Suprapubic skin (tissue), 4 donors: ENCODE measurements at places on chromosomes 6 and 20. TPM values are rescaled to one million over a fixed set of nuclear protein-coding genes. Genes with fewer than 3 reads are reported as not detected.

DNA sequence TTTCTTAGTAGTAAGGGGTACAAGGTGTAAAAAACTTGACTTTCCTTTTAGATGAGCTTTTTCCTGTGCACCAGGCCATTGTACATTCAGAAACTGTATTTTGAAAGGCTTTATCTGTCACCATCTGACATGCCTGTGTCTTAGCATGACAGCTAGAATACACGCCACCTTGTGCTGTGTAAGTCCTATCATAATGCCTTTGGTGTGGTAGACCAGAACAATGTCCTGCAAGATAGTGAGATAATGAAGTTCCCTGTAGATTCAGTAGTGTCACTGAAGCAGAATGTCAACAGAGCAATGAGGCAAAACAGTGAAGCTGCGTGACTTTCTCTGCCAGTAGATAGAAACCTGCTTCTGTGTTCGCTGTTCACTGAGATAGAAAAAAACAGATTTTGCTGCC, 105.8 kb downstream of the JAG1 start:
- H3K27me3 ChIP-seq: no peaks in the 10 kb centered on the region
- H3K4me3 ChIP-seq: no peak overlapping the region
- H3K36me3 ChIP-seq: no peaks in the 10 kb centered on the region

DNA sequence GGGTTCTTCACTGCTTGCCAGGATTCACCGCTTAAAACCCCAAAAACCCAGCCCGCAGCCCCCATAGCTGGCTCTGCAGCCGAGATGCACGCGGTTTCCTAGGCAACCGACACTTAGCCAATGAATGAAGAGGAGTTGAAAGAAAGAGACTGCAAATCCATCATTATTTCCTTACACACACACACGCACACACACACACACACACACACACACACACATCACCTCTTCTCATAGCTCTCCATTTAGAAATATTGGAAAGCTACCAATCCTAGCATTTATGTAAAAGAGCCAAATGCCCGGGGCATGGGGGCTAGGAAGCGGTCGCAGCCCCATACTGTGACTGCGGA, 3.4 kb upstream of the TUBB2B start:
- H3K4me1 ChIP-seq: peaks cover 57% of the 10 kb centered on the region
- no peaks in the 10 kb centered on the region for H3K36me3 ChIP-seq
- peak overlapping the region; percentile 53 for H3K4me3 ChIP-seq

The STMND1 gene
- total RNA-seq: not detected

The SNAP25 gene
- total RNA-seq: not detected

DNA sequence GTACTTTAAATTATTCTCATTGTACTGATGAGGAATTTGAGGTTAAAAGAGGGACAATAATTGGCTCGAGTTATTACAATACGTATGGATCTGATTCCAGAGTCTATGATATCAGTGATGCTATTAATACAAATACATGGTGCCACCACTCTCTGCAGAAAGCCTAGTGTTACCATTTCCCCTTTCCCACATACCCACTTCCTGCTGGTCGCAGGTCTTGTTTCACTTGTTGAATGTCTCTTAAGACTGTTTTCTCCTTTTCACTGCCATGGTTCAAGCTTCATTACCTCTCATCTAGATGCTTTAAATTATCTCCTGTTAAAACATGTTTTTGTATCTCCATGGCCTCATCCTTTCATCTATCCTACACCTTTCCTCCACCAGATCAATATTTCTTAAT, 62.0 kb downstream of the FHL5 start:
- H3K27me3 ChIP-seq: no peaks in the 10 kb centered on the region
- H3K4me3 ChIP-seq: no peak overlapping the region
- no peak overlapping the region for H3K27ac ChIP-seq
- no peaks in the 10 kb centered on the region for H3K4me1 ChIP-seq
- no peaks in the 10 kb centered on the region for H3K36me3 ChIP-seq

- H3K36me3 ChIP-seq: no peaks in the 10 kb centered on the region
- no peak overlapping the region for H3K4me3 ChIP-seq
- DNase-seq: no peak
- peaks cover 9% of the 10 kb centered on the region for H3K4me1 ChIP-seq
- H3K27me3 ChIP-seq: no peaks in the 10 kb centered on the region
- H3K27ac ChIP-seq: peak overlapping the region; percentile 62
These were observed 324.7 kb upstream of the JARID2 start for GRCh38 chr6:14921170-14921569.

The ZSCAN16 gene
- 4.5 TPM for total RNA-seq

GRCh38 chr6:112109262-112109661, 21.9 kb downstream of the FAM229B start:
- H3K36me3 ChIP-seq: peaks cover 32% of the 10 kb centered on the region
- H3K4me1 ChIP-seq: no peaks in the 10 kb centered on the region
- H3K27me3 ChIP-seq: no peaks in the 10 kb centered on the region
- H3K4me3 ChIP-seq: no peak overlapping the region
- DNase-seq: no peak

DNA sequence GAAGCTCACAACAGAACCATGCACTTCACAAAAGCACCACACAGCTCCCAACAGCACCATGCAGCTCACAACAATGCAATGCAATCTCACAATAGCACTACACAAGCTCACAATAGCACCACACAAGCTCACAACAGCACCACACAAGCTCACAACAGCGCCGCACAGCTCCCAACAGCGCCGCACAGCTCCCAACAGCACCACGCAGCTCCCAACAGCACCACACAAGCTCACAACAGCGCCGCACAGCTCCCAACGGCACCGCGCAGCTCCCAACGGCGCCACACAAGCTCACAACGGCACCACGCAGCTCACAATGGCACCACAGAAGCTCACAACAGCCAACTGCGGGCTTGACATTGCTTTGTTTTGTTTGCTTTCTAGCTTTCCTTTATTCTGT, 198.1 kb downstream of the DLL1 start:
- no peak overlapping the region for H3K4me3 ChIP-seq
- H3K36me3 ChIP-seq: no peaks in the 10 kb centered on the region
- H3K4me1 ChIP-seq: no peaks in the 10 kb centered on the region
- no peak for DNase-seq
- no peak overlapping the region for H3K27ac ChIP-seq

The PRKN gene
- 22.8 TPM for total RNA-seq

GRCh38 chr6:108009894-108010293, 51.9 kb upstream of the SEC63 start:
- H3K27me3 ChIP-seq: no peaks in the 10 kb centered on the region
- no peaks in the 10 kb centered on the region for H3K4me1 ChIP-seq
- H3K4me3 ChIP-seq: no peak overlapping the region
- DNase-seq: no peak

GRCh38 chr6:157193443-157193996, 129.8 kb downstream of the TMEM242 start:
- H3K27me3 ChIP-seq: no peaks in the 10 kb centered on the region
- no peak overlapping the region for H3K4me3 ChIP-seq
- peaks cover 54% of the 10 kb centered on the region for H3K36me3 ChIP-seq
- DNase-seq: no peak
- H3K4me1 ChIP-seq: peaks cover 24% of the 10 kb centered on the region
- no peak overlapping the region for H3K27ac ChIP-seq

DNA sequence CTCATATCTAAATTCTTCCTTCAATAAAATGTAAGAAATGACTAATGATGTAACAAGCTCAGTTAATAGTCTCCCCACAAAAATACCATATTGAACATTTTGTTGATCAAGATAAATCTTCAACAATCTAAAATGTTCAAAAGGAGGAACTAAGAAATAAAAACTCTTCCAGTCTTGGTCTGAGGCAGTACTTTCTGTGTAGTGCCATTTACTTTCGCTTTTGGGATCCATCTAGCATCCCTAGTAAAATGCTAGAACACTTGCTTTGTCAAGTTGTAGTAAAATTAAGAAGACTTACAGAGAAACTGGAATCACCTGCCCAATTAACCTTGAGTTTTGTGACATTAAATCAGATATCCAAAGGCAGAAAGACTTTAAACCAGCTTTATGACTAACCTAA, 246.4 kb downstream of the KHDRBS2 start:
- H3K27me3 ChIP-seq: no peaks in the 10 kb centered on the region
- H3K4me3 ChIP-seq: no peak overlapping the region
- H3K4me1 ChIP-seq: no peaks in the 10 kb centered on the region
- no peak overlapping the region for H3K27ac ChIP-seq
- H3K36me3 ChIP-seq: no peaks in the 10 kb centered on the region

- DNase-seq: no peak
- no peak overlapping the region for H3K4me3 ChIP-seq
- H3K27ac ChIP-seq: no peak overlapping the region
- H3K27me3 ChIP-seq: peaks cover 8% of the 10 kb centered on the region
- peaks cover 25% of the 10 kb centered on the region for H3K4me1 ChIP-seq
- H3K36me3 ChIP-seq: no peaks in the 10 kb centered on the region
These were observed 209.8 kb downstream of the BMP7 start for GRCh38 chr20:57056651-57057050.

DNA sequence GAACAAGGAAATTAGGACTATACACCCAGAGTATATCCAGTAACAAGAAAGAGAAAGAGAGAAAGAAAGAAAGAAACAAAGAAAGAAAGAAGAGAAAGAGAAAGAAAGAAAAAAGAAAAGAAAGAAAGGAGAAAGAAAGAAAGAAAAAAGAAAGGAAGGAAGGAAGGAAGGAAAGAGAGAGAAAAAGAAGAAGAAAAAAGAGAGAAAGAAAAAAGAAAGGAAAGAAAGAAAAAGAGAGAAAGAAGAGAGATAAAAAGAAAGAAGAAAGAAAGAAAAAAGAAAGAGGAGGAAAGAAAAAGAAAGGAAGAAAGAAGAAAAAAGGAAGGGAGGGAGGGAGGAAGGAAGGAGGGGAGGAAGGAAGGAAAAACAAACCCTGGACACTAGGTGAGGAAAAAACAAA, 981.8 kb downstream of the TBC1D32 start:
- H3K4me1 ChIP-seq: no peaks in the 10 kb centered on the region
- H3K27ac ChIP-seq: no peak overlapping the region
- no peaks in the 10 kb centered on the region for H3K36me3 ChIP-seq
- H3K4me3 ChIP-seq: no peak overlapping the region

DNA sequence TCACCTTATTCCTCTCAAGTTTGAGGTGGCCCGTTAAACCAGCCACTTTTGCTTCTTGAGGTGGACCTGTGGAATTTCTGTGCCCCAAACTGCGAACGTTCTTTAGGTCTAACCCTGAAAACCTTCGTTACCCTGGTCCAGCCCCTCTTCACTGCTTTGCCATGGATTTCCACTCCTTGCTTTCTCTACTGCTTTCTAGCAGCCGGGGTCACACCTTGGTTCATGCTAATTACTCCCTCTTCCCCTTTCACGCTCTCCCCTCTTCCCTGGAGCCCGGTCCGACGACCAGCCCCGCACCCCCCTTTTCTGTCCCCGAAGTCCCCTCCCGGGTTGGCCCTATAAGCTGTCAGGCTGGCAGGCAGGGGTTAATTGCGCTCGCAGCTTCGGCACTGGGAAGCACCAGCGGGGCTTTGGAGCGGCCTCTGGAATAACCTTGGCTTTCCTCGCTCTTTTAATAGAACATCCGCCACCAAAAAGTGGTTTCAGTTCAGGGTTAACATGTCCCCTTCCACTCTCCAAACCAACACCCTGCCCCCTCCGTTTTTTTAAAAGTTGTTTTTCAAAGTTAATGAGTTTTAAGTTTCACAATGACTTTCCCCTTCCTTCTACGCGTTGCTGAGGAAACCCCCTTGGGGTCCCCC, 1.4 kb upstream of the HIVEP1 start:
- peaks cover 40% of the 10 kb centered on the region for H3K4me1 ChIP-seq
- no peaks in the 10 kb centered on the region for H3K36me3 ChIP-seq
- H3K27ac ChIP-seq: peak overlapping the region; percentile 99
- H3K4me3 ChIP-seq: peak overlapping the region; percentile 76

- no peaks in the 10 kb centered on the region for H3K27me3 ChIP-seq
- H3K4me1 ChIP-seq: no peaks in the 10 kb centered on the region
- H3K27ac ChIP-seq: no peak overlapping the region
- no peak overlapping the region for H3K4me3 ChIP-seq
- no peak for DNase-seq
These were observed 203.5 kb downstream of the HACE1 start for GRCh38 chr6:104656235-104656634.

DNA sequence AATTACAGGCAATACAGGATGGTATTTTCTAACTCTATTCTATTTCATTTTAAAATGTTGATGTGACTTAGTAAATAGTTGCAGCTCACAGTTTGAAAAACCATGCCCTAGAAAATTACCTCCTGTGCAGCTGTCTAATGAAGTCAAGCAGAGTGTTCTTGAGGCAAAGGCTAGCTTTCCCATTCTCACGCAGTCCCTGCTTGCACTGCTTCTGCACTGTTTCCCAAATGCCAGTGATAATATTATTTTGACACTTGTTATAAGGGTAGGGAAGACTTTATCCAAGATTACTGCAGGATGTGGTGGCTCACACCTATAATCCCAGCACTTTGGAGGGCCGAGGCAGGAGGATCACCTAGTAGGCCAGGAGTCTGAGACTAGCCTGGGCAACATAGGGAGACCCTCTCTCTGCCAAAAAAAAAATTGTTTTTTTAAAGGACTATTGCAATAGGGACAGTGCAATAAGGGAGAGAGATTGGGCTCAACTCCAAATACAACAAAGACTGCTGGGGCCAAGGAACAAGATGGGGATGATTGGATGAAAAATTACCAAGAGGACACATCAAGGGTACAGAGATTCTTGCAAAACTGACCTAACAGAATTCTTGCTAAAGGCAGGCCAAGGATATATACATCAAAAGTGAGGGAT, 196.1 kb downstream of the LY86 start:
- H3K4me1 ChIP-seq: peaks cover 11% of the 10 kb centered on the region
- H3K27ac ChIP-seq: no peak overlapping the region
- no peaks in the 10 kb centered on the region for H3K27me3 ChIP-seq
- H3K4me3 ChIP-seq: no peak overlapping the region

DNA sequence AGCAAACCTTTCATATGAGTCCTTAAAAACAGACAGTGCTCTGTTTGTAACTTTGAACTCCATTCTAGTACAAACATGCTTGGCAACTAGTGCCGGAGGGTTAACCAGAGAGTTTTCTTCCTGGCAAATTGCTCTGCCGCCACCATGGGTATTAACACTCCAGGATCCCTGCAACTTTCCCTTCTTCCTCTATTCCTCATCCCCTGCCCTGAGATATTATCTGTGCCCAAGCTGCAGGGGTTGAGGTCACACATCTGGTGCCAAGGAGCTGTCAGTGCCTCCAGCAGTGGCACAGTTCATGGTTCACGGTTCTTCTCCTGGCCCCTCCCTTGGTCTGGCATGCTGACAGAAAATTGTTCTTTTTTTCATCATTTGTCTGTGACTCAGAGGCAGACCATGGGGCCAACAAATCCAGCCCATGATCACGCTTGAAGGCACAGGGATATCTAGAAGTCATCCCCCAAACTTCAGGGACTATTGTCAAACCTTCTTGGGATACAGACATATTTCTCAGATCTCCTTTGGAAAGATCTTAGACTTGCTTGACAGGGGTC, 77.5 kb downstream of the ATXN1 start:
- H3K36me3 ChIP-seq: no peaks in the 10 kb centered on the region
- H3K4me1 ChIP-seq: peaks cover 48% of the 10 kb centered on the region
- H3K27ac ChIP-seq: peak overlapping the region; percentile 66
- no peaks in the 10 kb centered on the region for H3K27me3 ChIP-seq

The PRL gene
- total RNA-seq: not detected

GRCh38 chr20:50891138-50891537, 40.1 kb downstream of the ADNP start:
- H3K27ac ChIP-seq: no peak overlapping the region
- no peak for DNase-seq

The VAPB gene
- 20.4 TPM for total RNA-seq
